ENCODE measurements at places on chromosomes 2 and 18.

- no peak for DNase-seq
Observed at GRCh38 chr2:9761577-9761976, 81.7 kb upstream of the TAF1B start.

- no peak for DNase-seq
Observed at GRCh38 chr2:227377467-227378351, 1.4 kb downstream of the TM4SF20 start.

- DNase-seq: no peak
Observed at GRCh38 chr2:24915175-24915574, 4.9 kb downstream of the ADCY3 start.

DNA sequence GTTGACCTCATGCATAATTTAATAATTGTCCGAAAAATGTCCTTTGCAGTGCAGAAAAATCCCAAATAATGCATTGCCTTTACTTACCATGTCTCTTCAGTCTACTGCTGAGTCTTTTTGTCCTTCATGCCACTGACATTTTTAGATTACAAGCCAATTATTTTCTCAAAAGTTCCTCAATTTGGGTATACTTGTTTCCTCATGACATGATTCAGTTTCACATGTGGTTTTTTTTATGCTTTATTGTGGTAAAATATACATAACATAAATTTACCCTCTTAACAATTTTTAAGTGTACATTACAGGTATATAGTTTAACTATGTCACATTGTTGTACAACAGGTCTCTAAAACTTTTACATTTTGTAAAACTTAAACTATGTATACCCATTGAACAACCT, 81.0 kb downstream of the EPC2 start:
- DNase-seq: no peak

DNA sequence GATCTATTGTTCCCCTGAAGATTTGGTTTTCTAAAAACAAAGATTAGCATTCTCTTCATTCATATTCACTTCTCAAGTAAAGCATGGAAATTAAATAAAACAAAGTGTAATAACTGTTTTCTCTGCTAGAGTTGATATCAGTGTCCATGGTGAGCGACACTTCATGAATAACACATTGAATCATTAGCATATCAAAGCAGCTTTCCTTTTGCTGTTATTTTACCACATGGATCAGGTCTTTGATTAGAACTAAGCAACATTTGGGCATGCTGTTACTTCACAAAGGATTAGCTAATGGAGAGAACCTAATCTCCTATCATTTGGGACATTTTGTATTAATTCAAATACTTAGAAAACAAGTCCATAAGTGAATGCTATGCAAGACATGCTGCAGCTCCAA, 368.8 kb upstream of the CDH19 start:
- no peak for DNase-seq

DNA sequence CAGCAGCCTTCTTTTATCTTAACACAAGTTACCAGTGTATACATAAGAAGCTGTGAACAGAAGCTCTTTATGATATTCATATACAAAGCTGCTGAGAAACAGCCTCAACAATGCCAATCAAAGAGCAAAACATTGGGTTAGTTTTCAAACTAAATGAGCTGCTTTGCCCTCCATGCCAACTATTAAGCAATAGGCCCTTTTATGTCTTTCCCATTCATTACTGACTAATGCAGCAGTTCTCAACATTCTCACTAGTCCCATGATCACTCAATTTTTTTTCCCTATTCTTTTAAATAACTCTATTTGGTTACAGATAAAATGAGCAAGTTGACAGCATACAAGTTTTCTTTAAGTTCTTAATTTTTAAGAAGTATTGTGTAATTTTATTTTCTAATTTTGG, 57.9 kb upstream of the FRZB start:
- DNase-seq: no peak

DNA sequence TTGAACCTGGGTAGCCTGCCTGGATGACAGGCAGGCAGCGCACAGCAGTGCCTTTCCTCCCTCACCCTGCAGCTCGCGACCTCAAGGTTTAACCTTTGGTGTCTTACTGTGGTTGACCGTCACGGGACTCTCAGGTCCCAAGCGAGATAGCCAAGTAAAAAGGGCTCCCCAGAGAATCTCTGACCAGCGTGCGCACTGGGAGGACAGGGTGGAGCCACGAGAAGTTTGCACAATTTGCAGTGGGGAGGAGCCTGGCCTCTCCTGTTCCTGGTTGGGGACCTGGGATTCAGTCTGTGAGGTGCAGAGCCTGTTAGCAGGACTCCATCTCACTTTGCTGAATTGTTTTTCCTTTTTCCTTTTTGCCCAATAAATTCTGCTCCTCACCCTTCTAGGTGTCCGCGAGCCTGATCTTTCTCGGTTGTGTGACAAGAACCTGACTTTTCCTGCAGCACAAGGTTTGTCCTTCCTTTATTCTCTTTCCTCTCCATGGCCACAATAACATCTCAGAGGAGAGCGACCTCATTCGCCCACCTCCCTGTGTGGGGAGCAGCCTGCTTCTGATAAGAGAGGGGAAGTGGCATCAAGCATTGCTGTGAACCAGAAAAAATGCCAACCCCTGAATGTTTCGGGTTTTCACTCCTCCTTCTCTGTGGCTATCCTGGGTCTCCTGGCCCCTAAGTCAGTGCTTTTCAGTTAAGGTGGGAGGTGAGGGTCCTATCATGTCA, 36.2 kb downstream of the POU3F3 start:
- no peak for DNase-seq

DNA sequence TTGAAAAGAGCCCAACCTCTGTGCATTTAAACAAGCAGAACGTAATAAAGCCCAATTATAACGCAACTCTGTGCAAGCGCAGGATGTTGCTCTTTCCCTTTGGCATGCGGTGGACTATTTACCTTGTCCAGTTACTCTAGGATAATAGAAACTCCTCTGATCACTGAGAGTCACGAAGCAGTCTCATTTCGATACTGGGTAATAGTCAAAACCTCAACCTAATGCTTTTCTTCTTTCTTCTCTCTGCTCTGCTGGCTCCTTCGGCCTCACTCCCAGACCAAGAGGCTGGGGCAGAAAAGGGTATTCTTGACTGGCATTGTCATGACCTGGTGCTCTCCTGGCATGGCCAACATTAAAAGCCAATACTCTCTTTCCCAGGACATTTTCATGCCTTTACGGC, 89.7 kb upstream of the GCFC2 start:
- DNase-seq: no peak

DNA sequence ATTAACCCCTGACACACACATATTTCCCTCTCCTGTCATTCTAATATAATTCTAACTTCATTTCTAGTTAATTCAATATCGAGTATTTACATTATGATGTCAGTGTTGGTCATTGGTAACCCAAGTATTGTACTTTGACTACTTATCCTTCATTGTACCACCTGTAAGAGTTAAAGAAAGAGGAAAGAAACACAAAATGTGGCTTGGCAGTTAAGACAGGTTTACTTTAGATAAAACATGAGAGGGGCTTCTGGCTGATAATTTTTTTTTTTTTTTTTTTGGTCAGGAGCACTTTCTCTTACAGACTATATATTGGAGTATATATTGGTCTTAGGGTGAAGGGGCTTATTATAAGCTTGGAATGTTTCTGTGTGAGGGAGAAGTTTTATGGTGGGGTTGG, 57.0 kb upstream of the ACYP2 start:
- no peak for DNase-seq

DNA sequence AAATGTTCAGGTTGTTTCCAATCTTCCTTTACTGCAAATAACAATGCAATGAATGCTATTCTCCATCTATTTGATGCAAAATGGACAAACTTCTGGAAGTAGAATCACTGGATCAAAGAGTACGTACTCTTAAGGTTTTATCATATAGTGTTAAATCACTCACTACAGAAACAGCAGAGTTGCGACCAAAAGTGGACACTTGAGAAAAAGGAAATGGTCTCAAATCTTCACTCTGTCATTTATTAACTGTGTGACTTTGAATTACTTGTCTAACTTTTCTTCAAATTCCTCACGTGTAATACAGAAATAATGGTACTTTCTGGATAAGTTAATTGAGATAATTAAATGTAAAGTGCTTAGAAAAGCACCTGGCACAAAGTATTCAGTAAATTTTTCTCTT, 78.1 kb downstream of the CERKL start:
- no peak for DNase-seq

DNA sequence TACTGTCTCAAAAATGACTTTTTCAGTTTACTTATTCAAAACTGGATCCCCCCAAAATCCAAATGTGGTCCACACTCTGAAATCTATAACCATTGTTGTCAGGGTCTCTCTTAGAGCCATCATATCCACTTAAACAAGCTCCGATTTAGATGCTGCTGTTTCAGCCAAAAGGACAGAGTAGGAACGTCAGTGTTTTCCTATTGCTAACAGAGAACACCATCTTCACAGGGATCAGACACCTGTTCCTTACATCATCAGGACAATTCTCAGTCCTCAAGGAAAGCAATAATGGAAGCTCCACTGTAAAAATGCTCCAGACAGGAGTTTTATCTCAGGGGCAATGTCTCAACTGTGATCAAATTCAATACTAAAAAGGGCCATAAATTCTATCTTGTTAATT, 155.4 kb downstream of the STK39 start:
- no peak for DNase-seq

DNA sequence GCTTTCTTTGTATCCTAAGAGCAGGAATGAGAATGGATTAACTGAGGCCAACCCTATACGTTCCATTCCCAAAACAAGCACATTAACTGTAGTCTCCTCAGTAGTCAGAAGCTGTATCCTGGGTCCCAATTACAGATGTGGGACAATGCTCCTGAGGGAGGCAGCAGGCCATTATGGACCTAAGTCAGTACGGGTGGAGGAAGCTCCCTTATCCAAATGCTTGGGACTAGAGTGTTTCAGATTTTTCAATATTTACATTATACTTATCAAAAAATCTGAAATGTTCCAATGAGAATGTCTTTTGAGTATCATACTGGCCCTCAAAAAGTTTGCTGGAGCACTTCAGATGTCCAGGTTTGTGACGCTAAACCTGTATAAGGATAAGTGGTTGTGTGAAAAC, 90.1 kb downstream of the PRELID3A start:
- no peak for DNase-seq

DNA sequence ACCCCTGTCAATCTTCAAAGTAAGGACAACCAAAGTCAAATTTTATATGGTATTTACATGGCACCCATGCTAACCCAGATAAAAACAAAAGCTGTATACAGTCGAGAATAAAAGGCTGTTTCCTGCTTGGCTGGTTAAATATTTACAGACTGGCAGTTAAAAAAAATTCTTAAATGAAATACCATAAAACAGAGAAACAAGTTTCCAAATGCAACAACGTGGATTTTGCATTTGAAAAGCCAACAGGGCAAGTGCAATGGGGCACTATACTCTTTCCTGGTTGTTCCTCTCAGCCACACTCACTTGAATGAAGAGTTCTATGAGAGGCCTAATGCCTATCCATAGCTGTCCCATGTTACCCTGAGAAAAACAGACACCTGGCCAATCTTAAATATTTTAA, 6.1 kb upstream of the NR4A2 start:
- no peak for DNase-seq
